EL (cell line): ENCODE measurements at places on chromosomes 12 and 14.
A peak's percentile ranks its signal among the peaks of the same experiment; 100 is the strongest.

- peak; percentile 48 for DNase-seq
Measured at GRCh38 chr12:54958048-54958658, 26.4 kb downstream of the TESPA1 start.

DNA sequence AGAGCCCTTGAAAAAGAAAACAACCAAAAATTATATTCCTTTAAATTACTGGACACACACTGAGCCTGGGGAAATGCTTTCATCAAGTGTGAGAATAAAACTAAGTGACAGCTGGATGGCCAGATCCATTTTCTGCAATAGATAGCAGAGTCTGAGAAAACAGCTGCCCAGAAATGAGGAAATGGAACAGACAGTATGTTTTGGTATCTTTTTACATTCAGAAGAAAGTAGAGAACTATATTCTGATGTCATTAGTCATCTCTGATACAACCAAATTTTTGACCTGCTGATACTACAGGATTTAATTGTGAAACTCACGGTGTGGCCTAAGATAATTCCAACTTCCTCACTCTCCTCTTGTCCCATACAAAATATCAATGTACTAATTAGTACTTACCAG lies 78.2 kb downstream of the HMGA2 start:
- DNase-seq, result peak; percentile 64

DNA sequence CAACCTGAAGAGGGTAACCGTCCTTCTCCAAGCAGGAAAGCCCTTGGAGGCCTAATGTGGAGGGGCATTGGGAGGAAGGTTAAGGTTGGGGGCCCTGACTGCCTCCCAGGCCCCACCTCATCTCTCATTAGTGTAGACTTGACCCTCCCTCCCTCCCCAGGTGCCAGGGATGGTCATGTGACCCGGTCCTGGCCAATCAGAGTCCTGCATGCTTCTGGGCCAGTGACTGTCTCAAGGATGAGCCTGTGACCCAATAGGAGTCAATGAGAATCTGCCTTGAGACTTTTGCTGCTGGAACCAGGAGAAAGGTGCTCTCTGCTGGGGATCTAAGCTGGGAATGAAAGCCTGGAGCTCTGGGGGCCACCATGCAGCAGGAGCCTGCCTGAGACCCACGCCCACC lies 70.8 kb downstream of the NCOR2 start:
- DNase-seq, result peak; percentile 23

DNA sequence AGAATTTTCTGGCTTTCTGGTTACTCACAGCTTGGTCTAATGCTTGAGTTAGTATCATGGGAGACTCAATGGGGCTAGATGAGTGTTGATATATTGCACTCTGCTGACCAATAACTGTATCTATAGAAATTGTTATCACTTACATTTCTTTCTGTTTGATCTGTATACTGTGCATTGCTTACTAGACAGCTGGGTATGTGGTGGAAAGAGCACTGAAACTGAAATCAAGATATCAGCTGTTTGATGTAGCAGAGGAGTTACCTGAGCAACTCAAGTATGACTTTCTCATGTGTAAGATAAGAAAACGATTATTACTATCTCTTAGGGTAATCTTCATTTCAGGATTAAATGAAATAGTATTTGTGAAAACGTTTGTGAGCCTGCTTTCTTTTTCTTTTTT lies 183.0 kb downstream of the SLC15A5 start:
- no peak for DNase-seq

- DNase-seq, result no peak
Measured at GRCh38 chr12:5909560-5909959, 35.5 kb downstream of the ANO2 start.

GRCh38 chr14:101808894-101809670 lies 47.6 kb downstream of the PPP2R5C start:
- no peak for DNase-seq

DNA sequence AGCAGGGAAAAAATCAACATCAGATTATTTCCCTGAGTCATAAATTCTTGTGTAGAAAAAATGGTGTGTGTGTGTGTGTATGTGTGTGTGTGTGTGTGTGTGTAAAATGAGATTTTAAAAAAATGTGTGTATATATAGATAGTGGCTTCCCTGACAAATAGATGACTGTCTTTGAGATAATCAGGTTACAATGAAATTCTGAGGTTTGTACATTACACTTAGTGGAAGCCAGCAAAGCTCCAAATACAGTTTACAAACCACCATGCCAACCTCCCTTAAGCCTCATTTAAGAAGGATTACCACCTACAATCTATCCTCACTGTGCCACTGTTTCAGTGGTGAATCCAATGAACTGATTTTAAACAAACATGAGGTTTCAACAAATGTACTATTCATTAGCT lies 93.8 kb downstream of the MED13L start:
- no peak for DNase-seq

DNA sequence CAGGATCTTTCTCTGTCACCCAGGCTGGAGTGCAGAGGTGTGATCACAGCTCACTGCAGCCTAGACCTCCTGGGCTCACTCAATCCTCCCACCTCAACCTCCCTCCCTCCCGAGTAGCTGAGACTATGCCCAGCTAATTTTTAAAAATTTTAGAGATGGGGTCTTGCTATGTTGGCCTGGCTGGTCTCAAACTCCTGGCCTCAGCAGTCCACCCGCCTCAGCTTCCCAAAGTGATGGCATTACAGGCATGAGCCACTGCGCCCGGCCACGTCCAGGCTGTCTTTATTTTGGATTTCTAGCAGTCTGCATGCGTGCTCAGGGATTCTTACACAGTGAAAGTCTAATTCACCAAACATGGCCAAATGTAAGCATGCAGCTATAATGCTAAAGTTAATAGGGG lies 17.8 kb downstream of the SLC8B1 start:
- no peak for DNase-seq

- DNase-seq, result no peak
Measured at GRCh38 chr12:109113661-109114321, 2.6 kb upstream of the ACACB start.

DNA sequence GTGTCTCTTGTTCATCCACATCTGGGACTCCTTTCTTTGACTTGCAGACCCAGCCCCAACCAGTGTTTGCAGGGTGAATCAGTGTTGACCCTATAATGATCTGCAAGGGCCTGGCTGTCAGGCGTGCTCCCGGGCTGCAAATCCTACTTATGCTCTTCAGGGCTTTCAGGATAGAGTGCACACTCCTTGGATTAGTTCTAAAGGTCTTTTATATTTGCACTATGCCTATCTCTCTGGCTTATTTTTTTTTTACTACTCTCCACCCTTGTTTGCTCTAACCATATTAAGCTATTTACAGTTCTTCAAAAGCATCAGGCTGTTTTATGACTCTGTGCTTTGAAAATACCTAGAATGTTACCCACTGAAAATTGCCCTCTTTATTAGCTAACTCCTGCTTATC lies 4.3 kb upstream of the PRICKLE1 start:
- DNase-seq, result no peak

DNA sequence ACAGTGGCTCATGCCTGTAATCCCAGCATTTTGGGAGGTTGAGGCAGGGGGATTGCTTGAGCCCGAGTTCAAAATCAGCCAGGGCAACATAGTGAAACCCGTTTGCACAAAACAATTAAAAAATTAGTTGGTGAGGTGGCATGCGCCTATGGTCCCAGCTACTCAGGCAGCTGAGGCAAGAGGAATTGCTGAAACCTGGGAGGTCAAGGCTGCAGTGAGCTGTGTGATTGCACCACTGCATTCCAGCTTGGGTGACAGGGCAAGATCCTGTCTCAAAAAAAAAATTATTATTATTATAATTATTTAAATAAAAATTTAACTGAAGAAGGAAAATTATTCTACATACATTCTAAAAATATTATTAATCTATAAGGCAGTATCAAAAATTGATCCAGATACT lies 164.1 kb downstream of the ITPR2 start:
- no peak for DNase-seq

DNA sequence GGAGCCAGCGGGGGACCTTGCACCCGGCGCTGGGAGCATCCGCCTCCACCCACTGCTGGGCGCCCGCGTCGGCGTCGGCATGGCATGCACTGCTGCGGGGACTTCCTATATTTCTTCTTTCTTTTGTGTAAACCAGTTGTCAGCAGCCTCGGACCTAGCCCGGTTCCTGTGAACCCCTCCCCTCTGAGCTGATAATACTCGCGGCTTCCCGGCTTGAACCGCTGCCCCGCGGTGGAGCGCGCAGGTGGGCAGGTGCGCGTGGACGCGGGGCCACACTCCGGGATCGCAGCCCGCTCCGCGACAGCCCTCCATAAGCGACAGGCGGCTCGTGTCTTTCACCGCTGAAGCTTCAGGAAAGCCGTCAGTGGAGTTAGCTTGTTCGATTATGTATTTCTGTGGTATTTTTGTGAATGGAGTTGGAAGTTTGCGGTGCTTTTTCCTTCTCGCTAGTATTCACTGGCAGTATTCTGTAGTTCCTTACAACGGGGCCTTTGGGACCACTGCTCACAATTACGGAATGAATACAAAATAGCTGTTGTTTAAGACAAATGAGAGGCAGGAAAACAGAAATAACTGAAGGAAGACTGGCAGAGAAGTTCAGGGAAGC lies 870 bp downstream of the BMAL2 start:
- DNase-seq, result peak; percentile 42

- no peak for DNase-seq
Measured at GRCh38 chr12:98743362-98743953, 98.4 kb downstream of the APAF1 start.
